ENCODE measurements at places on chromosomes 7 and 10.

DNA sequence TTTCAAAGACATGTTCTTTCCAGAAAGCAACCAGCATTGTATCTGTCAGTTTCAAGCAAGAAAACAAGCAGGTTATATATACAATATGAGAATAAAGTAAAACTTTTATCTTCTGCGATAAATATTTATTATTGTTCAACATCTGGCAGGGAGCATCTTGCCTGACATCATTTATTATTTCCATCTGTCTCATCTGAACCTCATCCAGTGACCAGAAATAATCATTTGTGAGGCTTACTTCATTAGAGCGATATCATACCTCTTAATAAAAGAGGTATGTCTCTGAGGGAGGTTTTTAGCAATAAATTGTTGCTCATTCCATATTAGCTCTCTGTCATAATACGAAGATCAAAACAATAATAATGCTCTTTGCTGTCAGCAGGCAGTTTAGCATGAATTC, 226.1 kb downstream of the CDC14C start:
- peak; percentile 39 for DNase-seq

GRCh38 chr7:157699357-157700013, 362.7 kb downstream of the DNAJB6 start:
- DNase-seq = no peak

DNA sequence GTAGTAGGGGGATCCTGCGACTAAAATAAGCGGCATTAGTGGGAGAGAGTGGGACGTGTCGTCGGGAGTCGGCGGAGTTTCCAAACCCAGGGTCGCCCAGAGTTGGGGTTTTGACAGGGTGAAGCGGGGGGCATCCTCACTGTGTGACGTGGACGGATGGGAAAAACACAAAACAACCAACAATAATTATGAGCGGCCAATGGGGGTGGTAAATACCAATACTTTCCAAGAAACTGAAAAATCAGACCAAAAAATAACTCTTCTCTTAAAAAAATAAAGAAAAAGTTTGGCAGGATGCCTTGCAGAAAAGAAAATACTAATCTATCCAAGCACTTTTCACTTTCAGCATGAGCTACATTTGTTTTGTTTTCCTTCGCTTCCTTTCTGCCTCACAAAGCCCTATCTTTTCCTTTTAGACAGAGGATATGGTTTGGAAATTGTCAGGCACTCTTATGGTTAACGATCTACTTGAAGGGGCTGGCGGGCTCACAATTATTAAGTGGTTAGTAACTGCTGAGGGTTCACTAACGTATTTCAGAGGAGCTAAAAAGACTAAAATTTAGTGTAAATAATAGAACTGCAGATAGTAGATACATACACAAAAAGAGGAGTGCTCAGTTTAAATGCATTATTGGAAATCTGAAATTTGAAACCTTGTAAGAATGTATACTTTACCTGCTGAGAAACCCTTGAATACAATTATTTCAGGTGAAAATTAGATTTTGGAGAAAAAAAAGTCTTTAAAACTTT, 802 bp upstream of the CDK6 start:
- DNase-seq = peak; percentile 38

- no peak for DNase-seq
Measured at GRCh38 chr7:106281127-106281526, 3.7 kb downstream of the NAMPT start.

GRCh38 chr10:121952226-121952625, 22.8 kb downstream of the NSMCE4A start:
- DNase-seq = no peak

- no peak for DNase-seq
Measured at GRCh38 chr10:90175161-90175681, 473.8 kb downstream of the KIF20B start.

Measured in forelimb muscle (tissue), 1 donor.